CD4-positive, alpha-beta memory T cell (primary cell): ENCODE measurements at places on chromosomes 5 and 9.

DNA sequence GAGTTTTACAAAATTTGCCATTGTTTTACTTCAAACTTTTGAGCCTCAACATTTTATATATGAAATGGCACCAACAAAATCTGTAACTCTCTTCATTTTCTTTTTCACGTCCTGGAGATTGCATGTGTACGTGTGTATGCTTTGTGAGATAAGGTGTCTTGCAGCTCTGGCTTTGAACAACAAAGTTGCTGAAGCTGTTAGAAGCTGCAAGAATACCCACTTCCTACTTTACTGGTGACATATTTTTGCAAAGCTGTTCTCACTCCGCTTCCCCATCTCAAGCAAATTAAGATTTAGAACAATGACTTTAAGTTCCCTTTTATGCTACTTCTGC, 41.8 kb downstream of the FYB1 start:
- DNase-seq, result peak; percentile 70

- no peak for DNase-seq
Observed at GRCh38 chr9:19969721-19970120, 180.9 kb upstream of the SLC24A2 start.

- DNase-seq, result no peak
Observed at GRCh38 chr9:116934131-116934530, 247.0 kb downstream of the TRIM32 start.

- DNase-seq, result no peak
Observed at GRCh38 chr9:128825923-128826700, 3.5 kb downstream of the SPOUT1 start.

DNA sequence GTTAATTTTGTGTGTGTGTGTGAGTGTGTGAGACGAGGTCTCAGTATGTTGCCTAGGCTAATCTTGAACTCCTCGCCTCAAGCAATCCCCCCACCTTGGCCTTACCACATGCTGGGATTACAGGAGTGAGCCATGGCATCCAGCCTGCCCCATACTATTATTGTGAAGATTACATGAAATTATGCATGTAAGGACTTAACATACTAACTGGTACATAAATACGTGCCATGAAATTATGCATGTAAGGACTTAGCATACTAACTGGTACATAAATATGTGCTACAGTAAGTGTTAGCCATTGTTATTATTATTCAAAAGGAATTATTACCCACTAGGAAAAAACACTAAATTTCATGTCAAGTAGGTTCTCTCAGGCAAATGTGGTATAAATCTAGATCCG, 16.2 kb downstream of the DMGDH start:
- DNase-seq, result no peak

DNA sequence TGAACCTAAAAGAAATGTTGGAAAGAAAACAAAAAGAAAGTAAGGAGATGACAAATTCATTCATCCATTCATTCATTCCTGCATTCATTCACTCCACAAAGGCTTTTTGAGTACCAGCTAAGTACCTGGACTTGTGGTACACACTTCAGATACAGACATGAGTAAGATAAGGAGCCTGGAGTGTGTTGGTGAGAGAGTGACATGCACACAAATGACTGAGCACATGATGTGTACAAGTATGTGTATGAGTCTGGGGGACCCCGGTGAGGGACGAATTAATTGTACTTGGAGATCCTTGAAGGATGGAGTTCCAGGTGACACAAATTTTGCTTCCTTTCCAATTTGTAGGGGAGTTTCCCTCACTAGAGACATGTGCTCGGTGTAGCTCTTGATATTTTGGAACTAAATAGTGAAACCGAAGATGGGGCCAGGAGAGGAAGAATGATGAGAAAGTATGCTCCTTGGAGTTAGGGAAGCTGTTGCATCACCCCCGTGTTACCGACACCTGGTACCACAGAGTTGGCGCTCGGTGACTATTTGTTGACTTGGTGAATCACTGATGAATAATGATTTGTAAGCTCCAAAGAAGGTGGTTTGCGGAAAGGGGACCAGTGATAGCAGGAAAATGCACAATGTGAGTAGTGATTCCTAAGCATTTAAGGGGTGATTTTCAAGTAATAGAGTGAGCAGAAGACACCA, 509.8 kb downstream of the CCDC171 start:
- DNase-seq, result no peak

DNA sequence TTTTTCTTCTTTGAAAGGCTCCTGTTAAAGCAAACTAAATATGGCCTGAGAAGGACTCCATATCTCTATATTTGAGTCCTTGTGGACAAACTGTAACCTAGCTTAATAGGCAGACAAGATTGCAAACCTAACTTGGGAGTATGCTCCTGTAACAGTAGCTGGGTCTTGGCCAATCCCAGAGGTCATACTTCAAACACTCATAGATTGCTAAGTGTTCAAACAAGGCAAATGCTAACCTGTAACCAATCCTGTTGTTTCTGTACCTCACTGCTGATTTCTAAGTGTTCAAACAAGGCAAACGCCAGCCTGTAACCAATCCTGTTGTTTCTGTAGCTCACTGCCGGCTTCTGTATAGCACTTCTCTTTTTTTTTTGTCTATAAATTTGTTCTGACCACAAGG, 50.6 kb upstream of the CLK4 start:
- no peak for DNase-seq

DNA sequence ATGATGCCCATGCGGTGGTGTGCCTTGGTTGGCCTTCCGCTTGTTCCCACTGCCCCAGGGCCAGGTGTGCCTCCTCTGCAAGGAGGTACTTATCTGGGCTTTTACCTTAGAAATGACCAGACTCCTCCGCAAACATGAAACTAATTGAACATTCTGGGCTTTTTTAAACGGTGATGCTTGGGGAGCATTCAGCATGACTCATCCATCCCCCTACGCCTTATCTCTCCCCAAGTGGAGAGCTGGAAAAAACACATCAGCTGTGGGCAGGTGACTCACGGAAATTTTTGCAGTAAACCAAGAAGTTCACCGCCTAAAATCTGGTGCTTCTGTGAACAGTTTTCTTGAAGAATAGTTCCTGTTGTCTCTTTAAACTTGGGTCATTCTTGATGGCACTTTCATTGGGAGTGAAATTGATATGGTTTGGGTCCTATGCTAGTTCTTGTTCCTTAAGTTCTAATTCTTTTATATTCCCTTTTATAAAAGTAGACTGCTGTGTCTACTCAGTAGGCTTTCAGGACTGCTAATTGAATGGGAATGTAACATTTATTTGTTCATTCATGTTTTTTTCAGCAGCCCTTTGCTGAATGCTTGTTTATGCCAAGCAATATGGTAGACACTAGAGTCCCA, 39.6 kb downstream of the SFXN1 start:
- DNase-seq, result peak; percentile 90

GRCh38 chr5:149043641-149044040, 19.2 kb downstream of the SH3TC2 start:
- DNase-seq, result no peak

- DNase-seq, result no peak
Observed at GRCh38 chr9:69253057-69253456, 72.0 kb upstream of the ENTREP1 start.

- no peak for DNase-seq
Observed at GRCh38 chr9:121876255-121876654, 216.9 kb downstream of the TTLL11 start.

- no peak for DNase-seq
Observed at GRCh38 chr5:127340606-127341005, 50.0 kb downstream of the MEGF10 start.

DNA sequence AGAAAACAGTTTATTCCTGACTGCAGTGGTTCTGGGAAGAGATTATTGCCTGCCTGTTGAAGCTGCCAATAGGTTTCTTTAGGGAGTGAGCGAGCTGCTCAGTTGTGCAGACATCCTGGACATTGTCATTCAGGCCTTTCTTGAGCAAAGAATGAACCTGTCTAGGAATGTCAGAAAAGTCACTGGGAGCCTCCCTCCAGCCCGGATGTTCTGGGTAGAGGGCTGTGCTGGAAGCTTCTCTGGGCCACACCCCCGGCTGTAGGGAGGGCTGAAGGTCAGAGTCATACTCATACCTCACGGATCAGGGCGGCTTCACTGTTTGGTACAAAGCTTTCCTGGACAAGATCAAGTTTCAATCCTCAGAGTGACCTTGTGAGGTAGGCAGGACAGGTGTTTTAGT, 33.4 kb upstream of the TBC1D2 start:
- no peak for DNase-seq

- DNase-seq, result no peak
Observed at GRCh38 chr5:17339841-17340240, 122.4 kb downstream of the BASP1 start.

DNA sequence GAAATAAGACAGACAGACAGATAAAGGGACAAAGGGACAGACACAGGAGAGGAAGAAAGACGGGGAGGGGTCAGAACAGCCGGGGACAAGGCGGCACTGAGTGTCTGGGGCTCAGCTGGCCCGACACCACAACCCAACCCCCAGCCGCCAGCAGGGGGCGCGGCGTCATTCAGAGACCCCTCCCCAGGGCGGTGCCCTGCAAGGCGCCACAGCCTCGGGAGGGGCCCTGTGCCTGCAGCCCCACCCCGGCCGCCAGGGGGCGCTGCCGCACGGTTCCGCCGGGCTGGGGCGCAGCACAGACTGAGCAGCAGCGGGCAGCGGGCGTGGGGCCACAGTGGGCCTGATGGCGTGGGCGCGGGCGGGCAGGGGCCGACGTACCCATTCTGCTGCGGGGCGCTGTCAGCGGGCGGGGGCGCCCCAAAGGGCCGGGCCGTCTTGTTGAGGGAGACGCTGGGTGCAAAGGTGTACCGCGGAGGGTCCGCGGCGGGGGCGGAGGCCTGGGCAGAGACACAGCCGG, 5.9 kb downstream of the PDLIM7 start:
- no peak for DNase-seq

GRCh38 chr9:29802454-29802853, 2229.2 kb upstream of the C9orf72 start:
- no peak for DNase-seq

GRCh38 chr5:59062986-59063683, 480.3 kb downstream of the RAB3C start:
- no peak for DNase-seq

GRCh38 chr9:71108937-71109336, 12.5 kb downstream of the TRPM3 start:
- DNase-seq, result no peak

- no peak for DNase-seq
Observed at GRCh38 chr5:175731172-175731571, 73.3 kb downstream of the HRH2 start.

DNA sequence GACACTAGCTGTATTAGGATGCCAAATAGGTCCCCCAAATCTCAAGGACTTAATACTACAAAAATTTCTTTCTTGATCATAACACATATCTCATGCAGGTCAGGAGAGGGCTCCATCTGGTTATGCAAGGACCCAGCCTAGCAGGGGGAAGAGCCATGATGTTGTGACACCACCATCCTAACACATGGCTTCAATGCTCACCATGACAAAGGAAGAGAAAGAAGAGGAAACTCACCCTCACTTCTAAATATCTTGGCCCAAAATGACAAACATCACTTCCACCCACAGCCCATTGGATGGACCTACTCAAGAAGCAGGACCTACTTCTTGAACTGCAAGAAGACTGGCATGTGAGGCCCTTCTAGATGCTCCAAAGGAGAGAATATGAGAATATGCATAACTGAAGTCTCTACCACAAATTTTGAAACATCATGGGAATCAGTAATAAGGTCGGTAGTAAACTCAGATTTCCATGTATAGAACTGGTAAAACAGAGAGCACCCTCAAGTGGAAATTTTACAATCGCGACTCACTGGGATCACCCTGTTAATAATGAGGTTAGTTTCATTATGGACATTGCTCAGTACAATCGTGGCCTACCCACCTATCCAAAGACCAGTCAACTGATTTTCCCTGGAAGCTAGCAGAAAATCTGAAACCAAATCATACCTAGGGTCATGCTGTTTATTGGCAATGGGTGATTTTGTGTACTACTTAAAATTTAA, 308.2 kb downstream of the ACTL7B start:
- DNase-seq, result no peak

- DNase-seq, result no peak
Observed at GRCh38 chr9:127112056-127112455, 10.4 kb downstream of the ANGPTL2 start.

DNA sequence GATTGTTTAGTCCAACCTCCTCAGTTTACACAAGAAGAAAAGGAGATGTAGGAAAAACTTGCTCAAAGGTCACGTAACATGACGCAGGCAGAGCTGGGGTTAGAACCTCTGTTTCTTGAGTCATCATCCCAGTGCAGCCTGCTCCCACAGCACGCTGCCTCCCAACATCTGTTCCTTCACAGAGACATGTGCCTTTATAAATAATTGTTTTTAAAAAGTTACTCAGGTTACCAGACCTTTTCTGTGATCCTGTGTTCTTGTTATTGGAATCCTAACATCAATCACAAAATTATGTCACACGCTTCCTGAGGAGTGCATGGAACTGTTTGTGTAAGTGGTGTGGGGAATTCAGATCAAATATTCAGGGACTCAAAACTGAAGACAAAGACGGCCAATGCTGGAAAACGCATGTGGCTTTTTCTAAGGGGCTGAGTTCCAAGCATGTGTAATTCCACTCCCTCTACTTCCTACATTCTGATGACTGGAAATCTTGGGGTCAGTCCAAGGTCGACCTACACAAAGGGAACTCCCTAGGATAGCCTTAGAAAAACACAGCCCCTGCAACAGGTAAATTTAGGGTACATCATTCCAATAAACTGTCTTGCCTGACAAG, 184.3 kb downstream of the TSSK1B start:
- DNase-seq, result peak; percentile 12

DNA sequence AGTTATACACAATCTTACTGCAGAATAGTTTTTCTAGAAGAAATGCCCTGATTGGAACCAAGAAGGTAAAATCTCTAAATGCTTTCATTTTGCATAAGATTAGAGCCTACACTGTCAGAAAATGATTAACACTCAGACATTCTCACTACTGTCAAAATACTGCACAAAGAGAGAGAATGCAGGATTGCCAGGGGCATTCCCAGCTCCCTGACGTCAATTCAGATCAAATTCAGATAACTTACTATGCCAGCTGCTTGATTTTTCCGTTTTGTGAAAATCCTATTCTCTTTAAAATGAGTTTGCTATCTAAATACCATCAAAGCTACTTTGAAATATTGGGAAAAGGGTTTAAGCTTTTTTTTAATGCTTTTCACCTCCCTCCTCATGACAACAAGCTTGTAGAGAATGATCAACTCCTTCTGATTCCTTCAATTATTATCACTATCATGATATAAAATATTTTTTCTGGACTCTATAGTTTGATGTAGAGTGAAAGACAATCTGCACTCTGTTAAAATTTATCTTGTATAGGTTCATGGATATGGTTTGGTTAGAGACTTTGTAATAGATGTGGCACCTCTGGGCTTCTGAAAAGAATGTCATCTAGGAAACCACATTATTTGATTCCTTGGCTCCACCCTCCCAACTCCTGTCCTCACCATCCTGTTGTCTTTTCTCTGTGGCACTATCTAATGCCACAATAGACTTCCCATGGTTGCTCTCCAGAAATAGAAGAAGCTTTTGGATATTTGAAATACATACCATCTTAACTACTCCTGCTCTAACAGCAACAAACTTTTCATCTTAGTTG, 407.7 kb downstream of the PDE4D start:
- no peak for DNase-seq

GRCh38 chr5:149228618-149229297, 42.9 kb upstream of the AFAP1L1 start:
- no peak for DNase-seq

GRCh38 chr5:109921735-109922380, 232.1 kb downstream of the MAN2A1 start:
- peak; percentile 81 for DNase-seq
